ENCODE measurements at places on chromosomes 12 and 14.

DNA sequence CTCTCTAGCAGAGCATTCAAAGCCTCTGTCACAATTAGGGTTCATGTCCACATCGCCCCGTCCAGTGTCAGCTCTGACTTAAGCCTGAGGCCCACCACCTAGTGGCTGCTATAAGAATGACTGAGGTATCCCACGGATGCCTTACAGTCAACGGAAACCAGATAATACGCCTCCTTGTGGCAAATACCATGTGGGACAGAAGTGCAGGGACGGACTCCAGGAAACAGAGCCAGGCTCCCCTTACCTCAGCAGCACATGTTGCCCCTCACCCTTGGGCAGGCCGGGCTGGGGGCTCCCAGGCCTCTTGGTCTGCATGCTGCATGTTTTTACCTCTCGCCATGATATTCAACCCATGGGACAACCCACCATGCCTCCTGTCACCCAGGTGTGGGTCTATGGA lies 86.3 kb downstream of the VWF start:
- DNase-seq, result peak; percentile 84

GRCh38 chr14:39366460-39367386 lies 65.5 kb downstream of the FBXO33 start:
- DNase-seq, result no peak

- DNase-seq, result no peak
Measured at GRCh38 chr14:92495027-92495426, 18.6 kb upstream of the RIN3 start.

- DNase-seq, result no peak
Measured at GRCh38 chr12:72277415-72277814, 5.2 kb downstream of the TRHDE start.

DNA sequence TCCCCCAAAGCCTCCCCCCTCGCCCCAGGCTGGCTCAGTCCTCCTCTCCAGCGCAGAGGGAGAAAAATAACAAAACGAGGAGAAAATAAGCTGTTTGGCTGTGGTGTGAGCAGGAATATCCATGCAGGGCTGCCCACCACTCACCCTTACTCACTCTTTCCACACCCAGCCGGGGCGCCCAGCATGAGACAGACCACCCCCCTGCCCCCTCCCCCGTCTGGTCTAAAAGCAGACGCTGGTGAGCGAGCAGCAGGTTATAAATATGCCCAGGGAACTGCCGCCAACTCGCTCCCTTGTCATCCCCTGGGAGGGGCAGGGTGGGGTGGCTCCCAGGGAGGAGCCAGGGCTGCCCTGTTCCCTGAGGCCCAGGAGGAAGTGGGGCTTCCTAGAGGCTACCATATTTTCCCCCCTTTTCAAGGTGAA lies 7.4 kb downstream of the WNT1 start:
- no peak for DNase-seq

GRCh38 chr12:130437555-130438242 lies 100.0 kb downstream of the PIWIL1 start:
- DNase-seq, result peak; percentile 6

DNA sequence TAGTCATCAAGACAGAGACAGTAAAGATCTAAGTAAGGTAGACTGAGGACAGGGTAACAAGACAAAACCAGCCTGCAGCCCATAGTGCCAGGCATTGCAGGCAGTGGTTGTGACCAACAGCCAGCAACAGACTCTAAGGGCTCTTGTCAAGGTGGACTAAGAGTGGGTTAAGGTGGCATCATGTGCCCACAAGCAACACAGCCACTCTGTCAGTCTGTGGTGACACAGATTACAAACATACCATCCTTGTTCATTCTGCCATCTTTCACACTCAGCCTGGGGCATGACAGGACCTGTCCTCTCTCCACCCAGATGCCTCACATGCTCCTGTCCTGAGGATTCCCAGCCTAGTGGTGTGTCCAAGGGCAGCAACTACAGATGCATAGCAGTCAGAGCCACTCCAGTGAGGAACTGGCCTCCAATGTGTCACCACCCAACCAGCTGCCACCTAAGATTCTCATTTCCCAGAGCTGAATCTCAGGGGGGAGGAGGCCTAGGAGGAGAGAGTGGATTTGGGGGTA lies 28.3 kb downstream of the VDR start:
- no peak for DNase-seq

DNA sequence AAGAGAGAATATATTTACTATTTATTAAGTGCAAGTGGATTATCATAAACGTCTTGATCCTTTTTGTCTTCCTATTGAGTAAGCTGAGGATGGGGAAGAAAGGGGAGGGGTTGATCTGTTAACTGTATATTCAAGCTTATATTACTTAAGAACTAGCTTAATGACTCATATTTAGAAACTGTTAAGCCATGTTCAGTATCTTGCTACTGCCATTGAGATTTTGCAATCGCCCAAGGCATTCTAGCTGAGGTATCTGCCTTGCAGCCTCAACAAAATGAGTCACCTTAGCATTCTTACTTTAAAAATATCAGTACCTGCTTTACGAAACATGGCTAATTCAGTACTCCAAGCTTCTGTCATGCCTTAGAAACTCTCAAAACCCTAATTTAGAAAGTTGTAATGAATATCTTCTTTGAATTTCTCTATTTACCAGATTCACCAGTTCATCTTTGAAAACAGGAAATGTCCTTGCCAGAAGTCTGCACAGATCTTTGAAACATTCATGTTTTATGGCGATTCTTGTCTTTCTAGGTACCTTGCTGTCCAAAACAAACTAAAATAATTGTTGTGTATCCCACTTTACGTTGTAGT lies 76.1 kb downstream of the ALG10B start:
- DNase-seq, result no peak

DNA sequence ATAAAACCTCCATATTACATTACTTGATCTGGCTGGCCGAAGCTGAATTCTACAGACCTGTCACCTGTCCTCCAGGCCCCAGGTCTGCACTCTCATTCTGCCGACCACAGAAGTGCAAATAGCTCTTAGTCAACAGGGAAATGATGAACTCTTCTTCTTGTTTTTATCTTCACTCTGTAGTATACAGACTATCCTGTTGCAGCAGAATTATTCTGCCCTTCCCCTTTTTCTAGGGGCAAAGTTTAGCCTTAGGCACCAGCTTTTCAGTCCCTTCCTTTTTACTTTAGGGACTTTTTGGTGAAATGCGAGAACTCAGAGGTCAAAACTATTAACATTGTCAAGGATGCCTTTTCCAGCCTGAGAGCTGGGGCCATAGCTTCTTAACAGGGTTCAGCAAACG lies 229.6 kb upstream of the EGLN3 start:
- DNase-seq, result no peak

- DNase-seq, result no peak
Measured at GRCh38 chr12:40122842-40123241, 17.0 kb upstream of the SLC2A13 start.

GRCh38 chr12:124185971-124186686 lies 108.8 kb upstream of the RFLNA start:
- no peak for DNase-seq

DNA sequence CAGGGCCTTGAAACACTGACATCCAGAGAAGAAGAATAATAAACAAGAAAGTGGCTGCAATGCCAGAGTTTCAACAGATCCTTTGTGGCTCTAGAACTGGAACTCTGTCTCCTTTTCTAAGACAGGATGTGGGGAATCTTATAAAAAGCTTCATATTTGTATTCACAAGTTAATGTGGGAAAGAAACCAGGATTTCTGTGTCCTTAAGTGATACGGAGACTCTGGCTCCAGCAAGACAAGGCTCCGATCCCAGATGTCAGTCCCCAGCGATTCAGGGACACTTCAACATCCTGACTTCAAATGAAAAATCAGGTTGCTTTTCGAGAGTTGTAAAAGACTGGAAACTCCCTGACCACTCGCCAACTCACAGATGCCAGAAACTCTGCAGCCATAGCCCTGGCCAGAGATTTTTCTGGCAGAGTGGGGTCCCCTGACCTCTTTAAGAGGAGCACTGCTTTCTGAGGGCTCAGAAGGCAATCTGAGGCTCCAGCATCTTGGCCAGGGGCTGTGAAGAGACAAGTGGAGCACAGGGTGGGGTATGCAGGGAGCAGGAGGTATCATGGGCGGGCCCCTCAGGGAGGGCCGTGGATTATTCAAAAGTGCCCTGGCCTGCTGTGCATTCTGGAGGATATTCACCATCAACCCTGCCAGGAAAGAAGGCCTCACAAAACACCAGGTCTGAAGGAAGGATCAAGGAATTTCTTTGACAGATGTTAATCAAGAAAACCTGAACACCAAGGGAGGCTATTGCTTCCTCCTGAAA lies 53.3 kb downstream of the TMX1 start:
- no peak for DNase-seq

- DNase-seq, result no peak
Measured at GRCh38 chr14:104507443-104507842, 72.1 kb upstream of the C14orf180 start.

GRCh38 chr12:2070440-2071045 lies 17.8 kb downstream of the CACNA1C start:
- no peak for DNase-seq

DNA sequence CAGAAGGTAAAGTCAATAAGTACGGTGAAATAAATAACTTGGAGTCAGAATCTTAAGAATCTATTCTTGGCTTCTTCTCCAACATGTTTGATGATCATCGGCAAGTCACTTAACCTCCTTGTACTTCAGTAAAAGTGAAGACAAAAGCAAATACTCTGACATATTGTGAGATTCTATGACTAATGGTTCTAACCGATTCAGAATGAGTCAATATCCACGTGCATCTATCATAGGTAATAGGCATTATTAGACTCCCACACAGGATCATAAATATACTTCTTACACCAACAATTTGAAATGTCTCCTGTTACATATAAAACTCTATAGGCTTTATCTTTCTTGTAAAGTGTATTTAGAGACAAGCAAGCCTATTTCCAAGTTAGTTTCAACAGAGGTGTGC lies 144.4 kb upstream of the ATXN7L3B start:
- no peak for DNase-seq

DNA sequence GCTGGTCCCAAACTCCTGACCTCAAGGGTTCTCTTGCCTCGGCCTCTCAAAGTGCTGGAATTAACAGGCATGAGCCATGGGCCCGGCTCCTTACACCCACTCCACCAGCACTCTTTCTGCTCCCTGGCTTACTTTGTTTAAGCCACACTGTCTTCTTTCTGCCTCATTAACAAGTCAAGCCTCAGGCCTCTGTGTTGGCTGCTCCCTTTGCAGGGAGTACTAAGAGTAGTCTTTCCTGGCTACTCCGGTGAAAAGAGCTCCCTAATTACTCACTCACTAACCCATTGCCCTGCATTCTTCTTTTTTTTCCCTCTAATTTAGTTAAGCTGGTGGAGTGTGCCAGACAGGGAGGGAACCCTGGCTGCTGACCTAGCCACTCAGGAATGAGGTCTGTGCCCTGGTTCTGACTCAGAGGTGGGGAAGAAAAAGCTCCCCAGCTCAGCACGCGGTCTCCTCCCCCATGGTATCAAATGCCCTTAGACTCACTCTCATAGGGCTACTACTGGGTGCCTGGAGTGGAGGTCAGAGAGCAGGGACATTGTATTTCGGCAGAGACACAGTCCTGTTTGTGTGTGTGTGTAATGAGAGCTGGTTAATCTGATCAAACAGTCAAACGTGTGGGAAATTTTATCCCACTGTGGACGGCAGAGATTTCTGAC lies 19.8 kb downstream of the GALNT6 start:
- peak; percentile 29 for DNase-seq

GRCh38 chr14:95707327-95707726 lies 6.6 kb downstream of the TCL1A start:
- DNase-seq, result no peak

GRCh38 chr12:70048521-70049250 lies 194.5 kb upstream of the CNOT2 start:
- DNase-seq, result no peak

- DNase-seq, result no peak
Measured at GRCh38 chr14:34012978-34013720, 62.3 kb upstream of the EGLN3 start.

GRCh38 chr12:95204141-95204866 lies 13.0 kb downstream of the FGD6 start:
- DNase-seq, result peak; percentile 41

DNA sequence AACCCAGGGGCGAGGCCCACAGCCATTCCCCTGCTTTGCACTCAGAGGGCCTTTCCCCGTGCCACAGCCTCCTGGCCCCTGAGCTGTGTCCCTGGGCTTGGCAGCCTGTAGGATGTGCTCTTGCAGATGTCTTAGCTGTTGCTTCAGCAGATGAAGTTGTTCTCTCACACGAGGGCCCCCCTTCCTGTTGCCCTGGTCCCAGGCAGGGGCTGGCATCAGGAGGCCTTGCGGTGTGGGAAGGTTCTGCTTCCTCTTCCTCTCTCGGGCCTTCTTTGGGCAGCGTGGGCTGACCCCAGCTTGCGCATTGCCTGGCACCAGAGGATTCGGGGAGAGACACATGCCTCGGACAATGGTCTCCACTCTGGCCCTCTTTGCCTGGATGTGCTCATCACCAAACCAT lies 12.7 kb downstream of the PROX2 start:
- DNase-seq, result no peak

DNA sequence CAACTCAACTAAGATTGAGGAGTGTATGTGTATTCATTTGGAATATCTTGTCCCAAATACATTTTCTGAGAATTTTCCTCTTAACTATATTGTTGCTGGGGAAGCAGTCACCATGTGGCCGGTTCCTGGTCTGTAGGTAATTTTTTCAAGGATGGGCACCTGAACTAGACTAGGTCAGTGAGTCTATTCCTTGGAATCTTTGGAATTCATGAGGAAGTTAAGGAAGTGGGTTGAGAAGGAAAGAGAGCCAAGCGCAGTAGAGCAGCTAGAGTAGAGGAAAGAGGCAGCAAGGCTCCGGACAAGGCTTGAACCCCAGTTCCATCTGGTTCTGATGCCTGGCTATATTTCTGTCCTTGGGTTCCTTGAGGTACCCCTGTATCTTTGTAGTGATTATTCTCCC lies 183.7 kb downstream of the DACT1 start:
- no peak for DNase-seq

DNA sequence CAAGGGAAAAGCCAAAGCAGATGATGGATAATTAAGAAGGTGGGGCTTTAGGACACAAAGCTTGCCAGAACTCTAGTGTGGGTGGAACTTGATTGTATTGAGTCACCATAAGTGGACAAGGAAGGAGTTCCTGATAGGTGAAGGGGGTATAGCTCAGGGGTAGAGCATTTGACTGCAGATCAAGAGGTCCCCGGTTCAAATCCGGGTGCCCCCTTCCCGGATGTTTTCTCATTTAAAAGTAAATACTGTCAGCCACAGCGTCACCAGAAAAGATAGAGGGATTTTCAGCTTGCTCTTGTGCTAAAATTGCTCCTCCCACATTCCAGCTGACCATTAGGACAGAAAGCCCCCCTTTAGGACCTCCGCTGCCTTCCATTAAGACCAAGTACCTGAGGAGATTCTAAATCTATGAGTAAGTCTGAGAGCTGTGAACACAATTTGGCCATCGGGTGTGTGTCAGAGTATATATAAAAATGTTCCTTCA lies 36.6 kb downstream of the DCAF4 start:
- peak; percentile 71 for DNase-seq

DNA sequence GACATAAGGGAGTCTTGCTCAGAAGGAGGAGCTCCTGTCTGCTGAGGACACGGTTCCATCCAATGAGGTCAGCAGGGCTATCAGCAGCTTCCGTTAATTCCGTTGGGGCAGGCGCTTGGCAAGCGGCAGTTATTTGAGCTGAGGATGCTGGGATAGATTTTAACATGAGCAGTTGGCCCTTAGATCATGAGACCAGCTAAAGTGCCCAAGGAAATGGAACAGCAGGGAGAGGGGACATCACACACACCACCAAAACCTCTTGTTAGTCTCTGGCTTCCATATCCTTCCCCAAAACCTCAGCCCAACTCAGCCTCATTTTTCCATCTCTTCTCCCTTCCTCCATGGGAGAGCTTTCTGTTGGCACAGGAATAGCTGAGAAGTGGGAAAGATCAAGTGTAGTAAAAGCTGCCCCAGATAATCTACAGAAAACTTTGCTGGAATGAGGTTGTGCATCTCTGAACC lies 138.7 kb upstream of the PZP start:
- no peak for DNase-seq
